Cardiac muscle cell (in vitro differentiated cells and primary cell): ENCODE measurements at places on chromosomes 1 and 21.

GRCh38 chr1:20058531-20058930 lies 11.5 kb upstream of the PLA2G5 start:
- no peak for DNase-seq

DNA sequence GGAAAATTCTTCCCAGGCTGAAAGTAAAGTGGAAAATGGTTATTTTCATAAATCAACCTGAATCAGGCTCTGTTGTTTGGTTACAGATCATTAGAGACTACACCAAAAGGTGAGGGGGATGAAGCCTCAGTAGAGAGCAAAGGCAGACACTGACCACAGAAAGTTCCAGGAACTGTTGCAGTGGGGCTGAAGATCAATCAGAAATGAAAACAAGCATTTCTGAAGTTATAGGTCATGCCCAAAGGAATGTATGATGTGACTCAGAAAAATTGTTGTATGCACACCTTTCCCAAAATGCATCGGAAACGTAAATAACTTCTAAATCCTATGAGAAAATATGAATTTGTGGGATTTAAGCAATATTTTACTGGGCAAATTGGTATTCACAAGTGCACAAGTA lies 63.3 kb downstream of the FYB2 start:
- DNase-seq, result no peak

DNA sequence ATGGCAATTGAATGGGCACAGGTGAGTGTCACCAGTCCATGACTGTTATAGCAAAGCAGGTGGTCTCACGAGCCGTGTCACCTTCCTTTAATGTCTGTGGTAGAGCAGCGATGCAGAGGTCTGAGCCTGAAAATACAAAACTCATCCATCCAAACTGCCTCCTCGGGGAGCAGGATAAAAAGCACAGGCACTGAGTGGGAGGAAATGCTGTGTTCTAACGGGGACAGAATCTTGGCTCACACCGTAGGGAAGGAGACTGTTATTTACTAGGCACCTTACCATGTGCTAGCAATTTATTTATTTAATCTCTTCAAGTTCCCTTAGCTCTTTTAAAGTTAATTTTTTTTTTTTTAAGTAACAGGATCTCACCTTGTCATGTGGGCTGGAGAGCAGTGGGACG lies 1.2 kb downstream of the ASCL5 start:
- peak; percentile 14 for DNase-seq

GRCh38 chr1:47580451-47580995 lies 142.7 kb downstream of the FOXD2 start:
- DNase-seq, result no peak

- DNase-seq, result peak; percentile 5
Observed at GRCh38 chr21:34280389-34280795, 83.4 kb upstream of the KCNE2 start.

GRCh38 chr1:85179522-85179921 lies 21.3 kb downstream of the SYDE2 start:
- DNase-seq, result no peak

GRCh38 chr1:195569934-195570333 lies 1038.3 kb downstream of the KCNT2 start:
- no peak for DNase-seq

DNA sequence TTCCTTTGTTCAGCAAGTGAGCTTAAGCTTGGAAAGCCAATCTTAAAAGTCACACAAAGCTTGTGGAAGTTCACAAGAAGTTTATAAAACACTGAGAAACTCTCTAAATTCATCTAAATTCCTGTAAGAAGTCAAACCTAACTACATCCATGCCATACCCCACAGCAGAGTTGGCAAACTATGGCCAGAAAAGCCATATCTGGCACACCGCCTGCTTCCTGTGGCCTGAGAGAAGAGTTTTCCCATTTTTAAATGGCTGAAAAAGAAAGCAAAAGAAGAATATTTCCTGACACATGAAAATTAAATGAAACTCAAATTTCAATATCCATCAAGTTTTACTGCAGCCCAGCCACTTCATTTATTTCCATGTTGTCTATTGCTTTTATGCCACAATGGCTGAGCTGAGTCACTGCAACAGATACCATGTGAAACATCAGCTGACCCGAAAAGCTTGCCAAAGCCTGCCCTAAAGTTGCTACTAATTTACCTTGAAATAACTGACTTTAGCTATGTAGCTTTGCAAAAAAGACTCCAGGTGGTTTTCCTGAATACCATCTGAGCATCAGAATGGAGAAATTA lies 237.1 kb downstream of the SLC45A1 start:
- DNase-seq, result no peak
